T47D (cell line): ENCODE measurements at places on chromosomes 13 and 19.

- no peak for DNase-seq
Measured at GRCh38 chr19:47021536-47022139, 2.0 kb downstream of the NPAS1 start.

DNA sequence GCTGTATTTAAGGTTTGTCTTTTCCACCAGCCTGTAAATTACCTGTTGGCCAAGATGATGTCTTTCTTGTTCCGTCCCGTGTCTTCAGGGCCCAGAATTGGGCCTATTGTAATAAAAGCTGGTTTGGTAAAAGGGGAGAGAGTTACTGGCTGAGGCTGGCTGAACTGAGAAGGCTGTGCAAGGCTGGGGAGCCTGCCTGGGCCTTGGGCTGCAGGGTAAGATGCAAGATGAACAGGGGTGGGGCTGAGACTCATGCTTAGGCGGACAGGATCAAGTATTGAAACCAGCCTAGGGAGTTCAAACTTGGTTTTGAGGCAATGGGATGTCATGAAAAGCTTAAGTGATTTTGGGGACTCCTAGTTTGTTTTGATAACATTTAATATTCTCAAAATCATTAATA lies 142.3 kb downstream of the PCCA start:
- no peak for DNase-seq

DNA sequence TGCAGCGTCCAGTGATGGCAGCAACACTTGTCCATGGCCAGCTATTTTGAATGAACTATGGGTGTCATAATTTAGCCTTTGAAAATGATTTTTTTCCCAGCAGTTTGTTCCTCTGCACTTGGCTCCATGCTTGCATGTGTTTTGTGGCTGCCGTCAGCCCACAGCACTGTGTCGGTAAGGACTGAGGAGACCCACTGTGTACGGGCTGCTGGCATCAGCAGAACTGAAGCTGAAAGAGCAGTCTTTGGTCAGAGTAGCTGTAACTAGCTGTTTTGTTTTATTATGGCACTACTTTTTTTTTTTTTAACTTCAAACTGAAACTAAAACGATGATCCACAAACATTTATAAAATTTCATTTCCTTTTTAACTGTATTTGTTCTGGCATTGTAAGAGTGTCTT lies 50.3 kb upstream of the TEX29 start:
- no peak for DNase-seq

- DNase-seq: no peak
Measured at GRCh38 chr13:33351319-33351718, 65.8 kb upstream of the STARD13 start.

GRCh38 chr13:69545551-69545950 lies 562.1 kb upstream of the ATXN8OS start:
- no peak for DNase-seq

- no peak for DNase-seq
Measured at GRCh38 chr19:48819366-48819816, 8.6 kb upstream of the BCAT2 start.

- DNase-seq: no peak
Measured at GRCh38 chr19:31226151-31226935, 122.9 kb downstream of the TSHZ3 start.

DNA sequence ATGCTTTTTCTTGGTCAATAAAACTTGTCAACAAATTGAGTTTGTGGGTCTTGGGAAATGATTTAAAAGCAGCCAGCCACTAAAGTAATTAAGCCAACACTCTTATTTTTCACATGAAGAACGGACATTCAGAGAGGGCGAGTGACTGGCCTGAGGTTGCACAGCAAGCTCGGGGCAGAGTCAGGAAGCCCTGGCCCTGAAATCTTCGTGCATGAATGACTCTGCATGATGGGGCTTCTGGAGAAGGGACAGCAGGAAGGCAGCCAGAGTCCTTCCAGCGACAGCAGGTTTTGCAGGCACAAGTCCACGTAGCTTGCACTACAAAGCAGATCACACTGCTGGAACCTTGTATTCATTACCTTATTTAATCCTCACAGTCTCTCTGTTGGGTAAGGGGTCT lies 232.5 kb downstream of the ZNF536 start:
- no peak for DNase-seq

GRCh38 chr13:35378939-35379338 lies 97.5 kb downstream of the MAB21L1 start:
- no peak for DNase-seq

- no peak for DNase-seq
Measured at GRCh38 chr13:24167666-24168391, 7.3 kb downstream of the SPATA13 start.

GRCh38 chr13:31377946-31378345 lies 178.2 kb downstream of the B3GLCT start:
- DNase-seq: no peak

DNA sequence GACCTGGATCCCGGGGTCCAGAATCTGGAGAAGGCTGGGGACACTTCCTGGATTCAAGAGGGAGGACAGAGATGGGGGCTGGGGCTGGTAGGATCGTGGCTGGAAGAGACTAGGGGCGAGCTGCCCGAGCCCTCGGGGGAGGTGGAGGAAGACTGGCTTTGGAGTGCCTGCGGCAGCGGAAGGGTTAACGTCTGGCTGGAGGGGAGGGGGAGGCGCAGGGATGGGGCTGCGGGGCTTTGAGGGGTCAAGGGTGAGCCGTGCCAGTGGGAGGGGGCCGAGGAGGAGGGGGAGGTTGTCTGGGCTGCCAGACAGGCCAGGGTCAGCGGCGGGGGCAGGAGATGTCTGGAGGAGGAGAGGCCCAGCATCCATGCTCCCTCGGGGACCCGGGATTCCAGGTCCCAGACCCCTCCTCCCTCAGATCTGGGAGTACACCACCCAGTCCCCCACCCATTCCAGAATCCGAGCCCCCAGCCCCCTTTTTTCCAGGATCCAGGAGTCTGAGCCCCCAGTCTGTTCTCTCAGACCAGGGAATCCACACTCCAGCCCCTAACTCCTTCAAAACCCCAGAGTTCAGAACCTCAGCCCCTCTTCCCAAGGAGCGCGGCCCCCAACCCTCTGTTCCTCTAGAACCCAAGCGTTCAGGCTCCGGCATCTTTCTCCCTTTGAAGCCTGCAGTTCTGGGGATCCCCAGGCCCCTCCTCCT lies 3.2 kb upstream of the SPACA6 start:
- DNase-seq: peak; percentile 42

DNA sequence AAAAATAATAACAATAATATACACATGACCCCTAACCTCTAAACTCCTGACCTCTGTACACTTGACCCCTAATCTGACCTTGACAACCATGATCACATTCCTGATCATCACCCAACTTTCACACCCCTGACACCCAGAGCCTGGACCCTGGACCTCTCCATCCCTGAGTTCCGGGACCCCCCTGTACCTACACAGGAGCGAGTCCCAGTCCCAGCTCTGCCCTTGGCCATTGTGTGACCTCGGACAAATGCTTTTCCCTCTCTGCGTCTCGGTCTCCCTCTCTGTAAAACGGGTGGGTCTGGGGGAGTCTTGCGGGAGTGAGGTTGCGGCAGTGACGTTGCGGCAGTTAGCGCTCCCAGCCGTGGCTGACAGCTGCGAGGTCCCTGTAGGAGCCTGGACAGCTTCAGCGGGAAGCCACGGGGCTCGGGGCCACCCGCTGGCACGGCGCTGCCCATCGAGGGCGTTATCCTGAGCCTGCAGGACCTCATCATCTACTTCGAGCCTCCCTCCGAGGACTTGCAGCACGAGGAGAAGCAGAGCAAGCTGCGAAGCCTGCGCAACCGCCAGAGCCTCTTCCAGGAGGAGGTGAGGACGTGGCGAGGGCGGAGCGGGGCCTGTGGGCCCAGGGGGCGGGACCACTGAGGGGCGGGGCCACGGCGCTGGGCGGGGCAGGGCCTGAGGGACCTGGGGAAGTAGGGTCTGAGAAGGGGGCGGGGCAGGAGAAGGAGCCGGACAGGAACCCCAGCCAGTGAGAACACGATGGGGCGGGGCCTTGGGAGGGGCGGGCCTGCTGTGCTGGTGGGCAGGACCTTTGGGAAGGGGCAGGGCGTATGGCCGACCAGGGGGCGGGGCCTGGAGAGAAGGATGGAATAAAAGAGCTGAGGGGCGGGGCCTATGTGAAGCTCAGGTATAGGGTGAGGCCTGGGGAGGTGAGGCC lies 19.2 kb downstream of the RYR1 start:
- peak; percentile 93 for DNase-seq

GRCh38 chr13:41693434-41693833 lies 236.1 kb downstream of the RGCC start:
- no peak for DNase-seq

DNA sequence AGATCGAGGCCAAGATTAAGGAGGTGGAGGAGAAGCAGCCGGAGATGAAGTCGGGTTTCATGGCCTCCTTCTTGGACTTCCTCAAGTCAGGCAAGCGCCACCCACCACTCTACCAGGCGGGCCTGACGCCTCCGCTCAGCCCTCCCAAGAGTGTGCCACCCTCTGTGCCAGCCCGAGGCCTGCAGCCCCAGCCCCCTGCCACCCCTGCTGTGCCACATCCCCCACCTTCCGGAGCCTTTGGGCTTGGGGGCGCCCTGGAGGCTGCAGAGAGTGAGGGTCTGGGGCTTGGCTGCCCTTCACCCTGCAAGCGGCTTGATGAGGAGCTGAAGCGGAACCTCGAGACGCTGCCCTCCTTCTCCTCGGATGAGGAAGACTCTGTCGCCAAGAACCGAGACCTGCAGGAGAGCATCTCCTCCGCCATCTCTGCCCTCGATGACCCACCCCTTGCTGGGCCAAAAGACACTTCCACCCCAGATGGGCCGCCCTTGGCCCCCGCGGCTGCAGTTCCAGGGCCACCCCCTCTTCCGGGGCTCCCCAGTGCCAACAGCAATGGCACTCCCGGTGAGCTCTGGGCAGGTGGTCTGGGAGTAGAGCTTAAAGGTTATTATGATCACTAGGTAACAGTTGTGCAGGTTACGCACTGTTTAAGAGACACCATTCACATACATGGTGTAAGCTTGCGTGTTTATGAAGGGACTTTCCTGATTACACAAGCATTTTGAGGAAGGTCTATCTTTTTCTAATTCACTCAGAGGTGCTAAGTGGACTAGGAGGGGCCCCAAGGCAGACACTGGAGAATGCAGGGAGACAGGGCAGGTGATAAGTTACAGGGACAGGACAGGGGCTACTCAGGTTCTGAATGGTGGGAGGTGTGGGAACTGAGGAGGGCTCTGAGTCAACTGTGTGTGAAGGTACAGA lies 8.7 kb downstream of the PRR12 start:
- DNase-seq: no peak

DNA sequence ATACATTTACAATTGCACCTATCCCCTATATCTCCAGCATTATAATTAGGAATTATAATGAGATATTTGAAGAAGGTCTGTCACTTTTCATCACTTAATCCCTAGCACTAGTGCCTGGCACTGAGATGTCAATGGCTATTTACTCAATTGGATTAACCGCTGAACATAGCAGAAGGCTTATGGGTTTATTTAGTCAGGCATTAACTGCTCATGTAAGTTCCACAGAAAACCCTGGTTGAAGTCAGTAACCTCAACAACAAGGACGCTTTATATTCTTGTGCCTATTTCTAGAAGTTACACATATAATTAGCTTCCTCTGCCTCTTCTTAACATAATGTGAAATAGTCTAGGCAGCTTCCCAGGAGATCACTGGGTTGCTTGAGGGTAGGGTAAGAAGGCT lies 107.5 kb upstream of the POSTN start:
- DNase-seq: no peak

- no peak for DNase-seq
Measured at GRCh38 chr13:112759827-112760226, 70.0 kb downstream of the ATP11A start.

- DNase-seq: no peak
Measured at GRCh38 chr13:99980824-99981734, 505 bp upstream of the ZIC2 start.
